ENCODE measurements at places on chromosomes 4 and X.

DNA sequence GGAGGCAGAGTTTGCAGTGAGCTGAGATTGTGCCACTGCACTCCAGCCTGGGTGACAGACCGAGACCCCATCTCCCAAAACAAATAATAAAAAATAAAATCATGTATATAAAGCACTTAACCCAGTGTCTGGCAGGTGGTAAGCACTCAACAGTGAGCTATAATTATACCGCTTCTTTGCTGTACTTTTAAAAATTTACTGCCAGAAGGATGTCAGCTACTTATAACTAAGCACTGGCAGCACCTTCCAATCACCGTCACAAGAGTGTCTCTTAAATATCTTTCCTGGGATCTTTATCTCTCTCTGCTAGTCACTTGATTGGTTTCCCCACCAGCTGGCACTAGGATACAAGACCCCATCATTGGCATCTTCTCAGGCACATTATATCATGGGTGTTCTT is 53.9 kb upstream of the DAPP1 start:
- DNase-seq, result no peak

DNA sequence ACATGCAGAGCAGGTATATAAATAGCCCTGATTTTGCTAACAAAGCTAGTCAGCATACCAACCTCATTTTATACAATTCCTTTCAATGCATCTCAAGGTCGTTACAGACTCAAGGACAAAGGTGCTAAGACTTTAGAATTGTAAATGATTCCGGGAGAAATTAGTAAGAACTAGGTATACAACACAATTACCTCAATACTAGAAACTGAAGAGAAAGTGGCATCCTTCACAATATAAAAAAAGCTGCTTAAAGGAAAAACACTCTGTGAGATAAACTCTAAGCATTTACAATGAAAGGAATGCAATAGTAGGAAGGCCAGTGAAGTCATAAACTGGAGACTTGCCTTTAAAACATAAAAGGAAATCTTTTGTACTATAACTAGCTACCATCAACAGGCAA is 11.9 kb downstream of the TNMD start:
- DNase-seq, result no peak

DNA sequence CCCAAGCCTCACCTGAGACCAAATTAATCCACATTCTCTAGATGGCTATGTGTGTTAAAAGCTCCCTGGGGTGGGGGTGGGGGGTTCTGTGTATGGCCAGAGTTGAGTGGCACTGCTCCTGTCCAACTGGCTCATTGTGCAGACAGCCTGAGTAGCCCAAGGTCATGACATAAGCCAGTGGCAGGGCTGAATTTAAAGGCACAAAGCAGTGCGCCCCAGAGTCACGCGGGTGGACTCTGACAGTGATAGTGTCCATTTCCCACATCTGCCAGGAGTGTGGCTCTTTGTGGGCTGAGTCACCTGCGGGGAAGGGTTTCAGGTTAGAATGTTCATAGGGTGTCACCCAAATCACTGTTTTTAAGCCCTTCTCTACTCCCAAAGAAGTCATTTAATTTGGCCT is 45.4 kb downstream of the SCD5 start:
- DNase-seq, result no peak

DNA sequence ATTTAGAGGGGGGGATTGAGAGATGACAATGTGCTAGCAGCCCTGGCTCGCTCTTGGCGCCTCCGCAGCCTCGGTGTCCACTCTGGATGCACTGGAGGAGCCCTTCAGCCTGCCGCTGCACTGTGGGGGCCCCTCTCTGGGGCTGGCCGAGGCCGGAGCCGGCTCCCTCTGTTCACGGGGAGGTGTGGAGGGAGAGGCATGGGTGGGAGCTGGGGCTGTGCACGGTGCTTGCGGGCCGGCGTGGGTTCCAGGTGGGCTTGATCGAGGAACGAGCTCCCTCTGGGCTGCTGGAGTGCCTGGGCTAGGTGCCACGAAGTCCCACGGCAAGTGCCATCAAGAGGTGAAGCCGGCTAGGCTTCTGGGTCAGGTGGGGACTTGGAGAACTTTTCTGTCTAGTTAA is 6.9 kb downstream of the C4orf46 start:
- no peak for DNase-seq

DNA sequence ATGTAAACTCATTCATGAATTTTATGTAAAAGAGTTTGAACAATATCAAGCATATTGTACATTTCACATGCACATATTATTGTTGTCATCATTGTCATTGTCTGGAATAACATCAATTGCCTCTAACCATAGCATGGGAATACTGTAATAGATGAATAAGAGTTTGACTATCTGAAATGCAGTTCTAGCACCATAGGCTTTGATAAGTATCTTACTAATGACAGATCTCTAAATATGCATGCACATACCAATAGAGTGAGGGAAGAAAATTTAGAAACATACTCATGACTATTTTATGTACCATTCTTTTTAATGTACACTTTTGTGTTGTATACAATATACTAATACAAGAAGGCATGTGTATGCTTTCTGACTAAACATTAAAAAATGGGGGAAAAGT is 161.6 kb upstream of the SPRY1 start:
- no peak for DNase-seq

DNA sequence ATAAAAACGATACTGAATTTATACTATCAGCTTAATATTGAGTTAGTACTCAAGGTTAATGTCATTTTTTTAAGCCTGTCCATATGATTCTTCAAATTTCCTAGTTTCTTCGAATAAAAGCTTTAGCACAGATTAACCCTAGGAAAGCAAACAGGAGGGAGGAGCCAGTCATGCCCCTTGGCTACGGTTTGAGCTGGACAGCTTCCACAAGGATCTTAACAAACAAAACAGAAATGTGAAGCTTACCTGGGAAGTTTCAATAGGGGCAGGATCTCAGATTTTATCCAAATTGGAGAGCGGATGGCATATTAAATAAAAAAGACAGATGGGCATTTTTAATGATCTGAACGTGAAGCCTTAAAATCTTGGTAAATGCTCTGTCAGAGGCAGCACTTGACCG is 2.3 kb downstream of the NWD2 start:
- DNase-seq, result no peak

DNA sequence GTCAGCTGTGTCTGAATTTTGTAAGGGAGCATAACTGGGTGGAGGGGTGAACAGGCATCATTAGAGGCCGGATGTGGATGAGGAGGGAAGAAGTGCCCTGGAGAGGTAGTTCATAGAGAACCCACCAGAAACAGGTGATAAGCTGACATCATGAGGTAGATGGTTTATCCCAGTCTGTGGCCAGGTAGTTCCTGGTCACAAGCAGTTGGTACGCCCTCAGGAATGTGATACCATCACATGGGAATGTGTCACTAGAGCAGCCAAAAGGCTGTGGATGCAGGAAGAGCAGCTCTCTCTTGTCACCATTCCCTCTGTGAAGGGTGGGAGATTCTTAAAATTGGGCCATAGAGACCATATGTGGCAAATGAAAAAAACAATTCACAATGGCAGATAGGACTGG is 21.9 kb downstream of the MSN start:
- no peak for DNase-seq

- no peak for DNase-seq
Measured at GRCh38 chr4:61198686-61199085, 1.4 kb upstream of the ADGRL3 start.

GRCh38 chr4:25838526-25838925 is 24.3 kb downstream of the SEL1L3 start:
- no peak for DNase-seq

- no peak for DNase-seq
Measured at GRCh38 chrX:110012818-110013485, 10.0 kb downstream of the TMEM164 start.

DNA sequence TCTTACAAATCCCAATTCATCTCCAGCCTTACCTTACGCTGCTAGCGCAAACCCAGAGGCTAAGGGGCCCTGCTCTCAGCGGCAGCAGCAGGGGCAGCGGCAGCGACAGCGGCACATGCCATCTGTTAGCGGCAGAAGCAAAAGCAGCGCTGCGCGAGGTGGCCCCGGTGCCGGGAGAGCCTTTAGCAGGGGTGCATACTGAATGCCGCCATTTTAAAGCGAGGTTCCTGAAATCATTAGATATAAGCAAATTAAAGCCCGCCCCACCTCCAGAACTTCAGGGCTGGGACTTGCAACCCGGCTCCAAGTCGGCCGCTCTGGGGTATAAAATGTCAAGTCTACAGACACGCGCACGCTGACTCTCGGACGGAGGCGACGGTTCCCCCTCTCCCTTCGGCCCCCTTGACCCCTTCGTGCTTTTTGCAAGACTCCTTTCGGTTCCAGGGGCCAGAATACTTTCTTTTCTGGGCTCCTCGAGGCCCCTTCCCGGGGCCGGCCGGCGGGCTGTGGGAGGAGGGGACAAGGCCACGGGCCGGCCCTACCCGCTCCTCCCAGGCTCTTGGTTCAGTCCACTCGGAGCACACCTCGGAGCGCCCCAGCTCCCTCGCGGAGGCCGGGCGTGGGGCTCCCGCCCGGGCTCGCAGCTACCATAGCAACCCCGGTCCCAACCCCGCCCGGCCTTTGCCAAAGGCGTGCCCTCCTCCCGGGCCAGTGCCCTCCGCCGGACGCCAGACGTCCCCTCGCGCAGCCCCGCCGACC is at the start of gene MBNL3:
MBNL3 (minus strand) TSS at position 220 of the 759 bp plus-strand sequence. CDS start 49,427 bp downstream, outside the sequence.
- no peak for DNase-seq

- DNase-seq, result no peak
Measured at GRCh38 chrX:17592117-17592516, 145.2 kb upstream of the SCML1 start.

GRCh38 chrX:153384390-153384789 is 16.8 kb downstream of the PNMA6E start:
- no peak for DNase-seq

DNA sequence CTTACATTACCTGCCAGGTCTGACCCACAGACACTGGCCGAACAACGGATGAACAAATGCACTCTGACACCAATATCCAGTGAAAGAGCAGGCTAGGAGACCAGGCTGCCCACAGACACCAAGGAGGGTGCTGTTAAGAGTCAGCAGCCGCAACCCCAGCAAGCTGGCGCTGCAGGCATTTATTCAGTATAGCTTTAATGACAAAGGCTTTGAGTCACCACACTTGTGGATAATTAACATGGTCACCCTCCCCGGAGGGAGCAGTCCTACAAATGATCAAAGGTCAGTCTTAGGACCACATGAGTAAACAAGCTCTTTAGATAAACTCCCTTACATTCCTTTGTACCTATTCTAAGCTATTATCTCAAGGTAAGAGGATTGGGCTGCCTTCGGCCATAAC is 368.5 kb upstream of the GRID2 start:
- DNase-seq, result no peak

DNA sequence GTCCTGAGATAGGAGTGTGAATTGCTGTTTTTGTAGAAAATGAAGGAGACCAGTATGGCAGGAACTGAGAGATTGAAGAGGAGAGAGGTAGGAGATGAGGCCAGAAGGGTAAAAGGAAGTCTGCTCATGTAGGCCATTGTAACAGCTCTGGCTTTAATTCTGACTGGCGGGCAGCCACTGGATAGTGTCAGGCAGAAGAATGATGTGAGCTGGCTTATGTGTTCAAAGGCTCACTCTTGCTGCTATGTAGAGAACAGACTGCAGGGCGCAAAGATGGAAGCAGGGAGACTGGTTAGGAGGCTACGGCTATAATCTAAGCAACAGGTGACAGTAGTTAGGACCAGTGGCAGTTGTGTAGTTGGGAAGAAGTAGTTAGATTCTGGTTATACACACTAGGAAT is 160.2 kb upstream of the FGF13 start:
- DNase-seq, result no peak

DNA sequence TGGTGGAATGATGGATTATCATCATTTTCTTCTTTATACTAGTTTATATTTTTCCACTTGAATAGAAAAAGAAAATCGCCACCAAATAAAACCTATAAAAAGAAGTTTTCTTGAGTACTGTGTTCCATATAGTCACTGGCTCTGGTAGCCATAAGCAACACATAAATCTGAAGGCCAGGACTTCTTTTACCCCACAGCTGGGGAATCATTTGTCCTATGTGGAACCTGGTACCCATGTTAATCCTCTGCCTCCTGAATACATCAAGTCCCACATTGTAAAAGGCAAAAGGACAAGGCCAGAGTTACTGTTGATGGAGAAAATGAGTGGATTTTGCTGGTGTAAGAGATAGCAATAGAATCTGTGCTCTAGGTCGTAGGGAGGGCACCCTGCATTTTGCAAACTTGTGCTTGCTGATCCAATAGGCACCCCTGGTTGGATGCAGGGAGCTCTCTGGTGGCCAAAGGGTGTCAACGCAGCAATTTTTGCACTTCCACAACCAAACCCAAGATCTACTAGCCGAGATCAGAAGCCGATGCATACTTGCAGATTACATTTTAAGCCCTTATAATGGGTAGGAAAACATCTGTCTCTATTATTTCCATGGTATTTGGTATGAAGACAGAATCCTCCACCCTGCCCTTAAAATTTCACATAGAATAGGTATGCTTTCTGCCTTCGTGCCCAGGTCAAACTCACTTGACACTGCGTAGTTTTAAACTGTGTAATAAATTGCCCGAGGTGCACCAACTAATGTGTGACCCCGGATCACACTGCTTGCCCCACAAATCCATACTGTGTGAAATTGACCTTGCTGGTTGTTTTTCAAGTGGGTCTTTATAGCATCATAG is 146.2 kb upstream of the SCML1 start:
- no peak for DNase-seq

DNA sequence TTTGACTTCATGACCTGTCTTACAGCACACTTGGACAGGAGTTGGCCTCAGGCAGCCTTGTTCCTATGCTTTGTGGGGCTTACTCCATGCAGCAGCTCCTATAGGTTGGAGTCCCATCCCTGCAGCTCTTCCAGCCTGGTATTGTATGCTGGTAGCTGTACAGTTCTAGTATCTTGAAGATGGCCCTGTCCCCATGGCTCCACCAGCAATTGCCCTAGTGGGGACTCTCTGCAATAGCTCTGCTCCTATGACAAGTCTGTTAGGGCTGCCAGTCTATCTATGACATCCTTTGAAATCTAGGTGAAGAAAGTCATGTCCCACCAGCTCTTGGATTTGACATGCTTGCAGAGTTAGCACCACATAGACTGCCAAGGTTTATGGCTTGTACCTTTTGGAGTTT is 252.6 kb downstream of the ANTXR2 start:
- no peak for DNase-seq

DNA sequence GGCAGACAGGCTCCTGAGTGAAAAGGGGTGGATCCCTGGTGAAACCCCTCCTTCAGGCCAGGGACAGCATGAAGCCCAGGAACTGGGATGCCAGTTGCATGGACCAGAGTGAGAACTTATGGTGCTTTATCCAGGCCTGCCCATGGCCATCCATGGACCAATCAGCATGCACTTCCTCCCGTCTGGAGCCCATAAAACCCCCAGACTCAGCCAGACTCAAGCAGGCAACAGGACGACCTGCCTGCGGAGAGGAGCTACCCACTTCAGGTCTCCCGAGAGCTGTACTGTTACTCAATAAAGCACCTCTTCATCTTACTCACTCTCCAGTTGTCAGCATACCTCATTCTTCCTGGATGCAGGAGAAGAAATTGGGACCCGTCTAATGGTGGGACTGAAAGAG is 42.9 kb downstream of the NALF2 start:
- DNase-seq, result no peak

DNA sequence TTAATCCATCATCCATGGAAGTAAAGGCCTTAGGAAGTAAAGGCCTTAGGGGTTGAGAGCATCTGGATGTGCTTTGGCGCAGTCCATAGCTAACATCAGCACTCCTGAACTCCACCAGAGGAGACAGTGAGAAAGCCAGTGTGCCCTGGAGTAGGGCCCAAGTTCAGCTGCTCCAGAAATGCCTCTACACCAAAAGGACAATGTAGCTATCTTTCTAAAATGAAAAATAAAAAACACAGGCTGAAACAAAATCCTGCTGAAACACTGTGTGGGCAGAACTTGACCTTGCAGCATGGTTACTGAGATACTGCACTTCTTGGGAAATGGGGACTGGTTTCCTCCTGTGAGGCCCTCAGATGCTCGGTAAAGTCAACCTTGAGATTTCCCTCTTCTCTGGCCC is 29.3 kb downstream of the SH3RF1 start:
- no peak for DNase-seq
